ENCODE measurements at places on chromosomes 4 and X.

GRCh38 chrX:130224810-130225209 is 43.9 kb downstream of the ZNF280C start:
- DNase-seq = no peak

GRCh38 chrX:119942831-119943184 is 743 bp downstream of the NKAP start:
- no peak for DNase-seq

DNA sequence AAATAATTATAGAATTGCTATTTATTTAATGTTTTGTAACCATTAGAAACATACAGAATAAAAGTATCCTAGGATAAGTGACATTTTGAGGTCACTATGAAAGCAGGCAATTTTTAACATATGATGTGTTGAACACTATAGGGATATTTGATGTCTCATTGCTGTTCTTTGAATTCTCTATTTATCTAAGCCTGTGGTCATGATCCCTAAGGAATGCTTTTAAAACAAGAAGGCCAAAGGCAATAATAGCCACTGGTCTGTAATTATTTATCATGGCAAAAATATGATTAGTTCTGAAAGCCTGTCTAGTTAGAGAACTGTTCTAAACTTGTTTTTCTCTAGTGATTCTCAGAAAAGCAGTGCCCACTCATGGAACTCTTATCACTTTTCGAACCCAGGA is 186.6 kb downstream of the RPA4 start:
- no peak for DNase-seq

GRCh38 chr4:184441461-184442313 is 32.7 kb downstream of the IRF2 start:
- DNase-seq = no peak
